ENCODE measurements at places on chromosomes 5 and 9.

DNA sequence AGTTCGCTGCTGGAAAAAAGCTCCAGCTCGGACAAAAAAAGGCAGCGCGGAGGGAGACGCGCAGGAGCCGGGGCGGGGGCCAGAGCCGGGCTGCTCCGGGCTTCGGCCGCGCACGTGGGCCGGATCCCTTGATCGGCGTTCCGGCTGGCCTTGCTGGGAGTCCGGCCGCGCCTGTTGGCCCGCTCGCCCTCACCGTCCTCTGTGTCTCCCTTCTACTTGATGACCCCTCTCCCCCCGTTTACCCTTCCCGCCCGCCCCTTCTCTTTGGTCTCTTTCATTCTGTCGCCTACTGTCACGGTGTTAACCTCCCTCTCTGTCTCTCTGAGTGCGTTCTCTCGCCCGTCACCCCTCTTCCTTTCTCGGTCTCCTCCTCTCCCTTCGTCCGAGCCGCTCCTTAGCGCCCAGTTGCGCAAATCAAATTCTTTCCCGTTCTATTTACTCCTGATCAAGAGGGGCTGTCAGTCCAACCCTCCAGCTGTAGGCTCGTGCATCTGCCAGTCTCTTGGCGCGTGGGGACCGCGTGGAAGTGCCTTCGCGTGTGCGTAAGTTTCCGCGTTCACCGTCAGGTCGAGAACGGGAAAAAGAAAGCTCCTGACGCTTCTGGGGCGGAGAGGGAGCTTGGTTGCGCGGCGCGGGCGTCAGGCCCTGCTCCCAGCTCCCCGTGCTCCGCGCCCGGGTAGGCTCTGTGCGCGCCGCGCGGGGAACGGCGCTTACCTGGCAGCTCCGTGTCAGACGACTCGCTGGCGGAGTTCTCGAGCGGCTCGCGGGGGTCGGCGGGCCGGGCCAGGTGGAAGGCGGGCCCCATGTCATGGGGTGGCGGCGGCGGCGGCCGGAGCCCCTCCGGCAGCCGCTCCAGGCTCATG is 798 bp downstream of the PITX1 start:
- peak; percentile 74 for DNase-seq

GRCh38 chr5:99369797-99370593 is 441.2 kb upstream of the CHD1 start:
- DNase-seq, result no peak

GRCh38 chr5:110726249-110727024 is at the start of gene TMEM232:
TSS of gene TMEM232 (minus strand) at chr5:110726671. CDS start at chr5:110667352, 59,319 bp downstream.
- peak; percentile 88 for DNase-seq

DNA sequence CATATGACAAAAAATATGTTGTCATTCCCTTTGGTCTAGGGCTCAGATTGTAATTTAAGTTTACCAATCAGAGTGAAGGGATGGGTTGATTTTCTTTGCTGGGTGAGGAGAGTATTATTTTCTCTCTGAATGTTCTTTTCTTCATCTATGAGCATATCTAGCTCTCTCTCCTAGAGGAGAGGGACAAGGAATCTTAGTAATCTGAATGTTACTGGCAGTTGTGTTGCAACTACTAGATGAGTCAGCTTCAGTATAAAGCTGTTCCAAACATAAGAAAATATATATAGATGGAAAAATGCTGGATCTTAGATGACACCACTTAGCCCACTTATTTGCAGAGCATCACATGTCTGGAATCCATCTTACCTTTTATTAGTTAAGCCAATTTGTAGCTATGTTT is 259.3 kb downstream of the TUSC1 start:
- DNase-seq, result no peak

DNA sequence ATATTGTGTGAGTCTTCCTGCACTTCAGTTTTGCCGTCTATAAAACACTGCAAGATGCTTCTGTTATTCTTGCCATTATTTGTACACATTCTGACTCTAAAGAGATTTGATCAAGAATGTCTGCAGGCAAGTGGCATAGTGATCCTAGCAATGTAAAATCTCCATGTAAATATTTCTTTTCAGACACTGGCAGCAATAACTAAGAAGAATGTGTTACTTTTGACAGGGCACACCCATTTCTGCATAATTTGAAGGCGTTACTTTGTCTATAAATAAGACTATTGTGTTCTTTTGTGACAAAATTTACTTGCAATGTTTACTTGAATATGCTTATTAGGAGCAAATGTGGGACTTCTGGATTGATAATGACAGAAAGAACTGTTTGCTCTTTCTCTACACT is 20.1 kb downstream of the RANBP3L start:
- DNase-seq, result no peak

GRCh38 chr5:3392306-3392939 is 203.2 kb upstream of the IRX1 start:
- DNase-seq, result no peak

DNA sequence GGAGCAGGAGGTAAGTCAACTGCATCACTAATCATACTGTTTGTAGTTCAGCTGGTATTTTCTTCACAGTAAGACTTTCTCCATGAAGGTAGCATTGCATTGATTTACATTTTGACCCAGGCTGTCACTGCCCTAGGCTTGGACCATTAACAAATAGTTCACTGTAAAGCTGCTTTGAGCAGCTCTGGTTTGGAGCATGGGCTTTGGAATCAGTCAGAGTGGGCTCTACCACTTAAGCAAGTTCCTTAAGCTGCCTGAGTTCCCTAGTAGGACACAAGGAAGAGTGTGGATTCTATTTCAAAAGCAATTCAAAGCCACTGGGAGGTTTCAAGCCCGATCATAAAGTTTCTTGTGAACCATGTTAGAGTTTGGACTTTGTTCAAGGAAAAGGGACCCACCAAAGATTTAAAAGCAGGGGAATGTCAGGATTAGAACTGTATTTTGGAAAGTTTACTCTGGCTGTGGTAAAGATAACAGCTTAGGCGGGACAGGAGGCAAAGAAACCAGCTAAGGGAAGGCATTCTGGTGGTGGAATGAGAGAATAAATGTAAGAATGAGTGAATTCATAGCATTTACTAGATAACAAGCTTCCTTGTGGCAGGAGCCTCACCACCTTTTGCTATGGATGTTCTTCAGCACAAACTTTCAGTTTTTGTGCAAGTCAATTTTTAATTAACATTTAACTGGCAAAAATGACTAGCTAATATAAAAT is 12.3 kb upstream of the PANK3 start:
- DNase-seq, result no peak

GRCh38 chr5:101531026-101531425 is 627.9 kb upstream of the ST8SIA4 start:
- no peak for DNase-seq

GRCh38 chr5:174555726-174556125 is 168.7 kb upstream of the MSX2 start:
- no peak for DNase-seq

GRCh38 chr9:137406876-137407589 is 15.9 kb downstream of the EXD3 start:
- DNase-seq, result peak; percentile 79

- DNase-seq, result no peak
Observed at GRCh38 chr5:179772351-179772750, 21.4 kb upstream of the LTC4S start.

DNA sequence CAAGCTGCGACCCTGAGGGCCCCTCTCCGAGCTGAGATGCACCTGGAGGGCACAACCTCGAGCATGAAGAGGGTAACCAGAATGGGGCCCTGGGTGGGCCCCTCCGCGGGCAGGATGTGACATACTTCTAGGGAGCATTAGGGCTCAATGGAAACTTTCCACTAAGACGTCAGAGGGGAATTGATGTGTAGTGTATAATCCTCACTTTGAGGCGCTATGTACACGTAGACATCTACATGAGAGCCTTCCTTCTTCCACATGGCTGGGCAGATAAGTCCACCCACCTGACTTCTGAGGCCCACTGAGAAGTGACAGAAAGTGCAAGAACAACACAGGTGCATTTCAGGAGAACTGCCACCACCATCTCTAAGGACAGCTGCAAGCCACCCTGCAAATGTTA is 61.0 kb downstream of the DAP start:
- DNase-seq, result no peak

DNA sequence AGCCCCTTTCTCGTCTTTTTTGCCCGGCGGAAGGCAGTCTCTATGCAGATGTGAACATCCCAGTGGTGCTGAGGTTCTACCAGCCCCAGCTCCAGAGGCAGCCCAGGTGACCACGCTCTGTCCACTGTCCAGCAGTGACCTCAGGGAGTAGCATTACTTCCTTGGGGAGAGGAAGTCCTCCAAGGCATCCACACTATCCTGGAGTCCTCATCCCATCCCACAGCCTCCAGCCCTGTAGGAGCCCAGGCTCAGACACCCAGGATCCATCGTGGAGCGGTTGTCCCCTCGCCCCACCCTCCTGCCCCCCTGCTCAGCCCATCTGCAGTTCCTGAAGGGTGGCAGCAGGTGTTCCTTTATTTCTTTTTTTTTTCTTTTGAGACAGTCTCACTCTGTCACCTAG is 294.5 kb upstream of the IRX4 start:
- no peak for DNase-seq

- no peak for DNase-seq
Observed at GRCh38 chr5:151458314-151458713, 10.9 kb downstream of the SLC36A1 start.

DNA sequence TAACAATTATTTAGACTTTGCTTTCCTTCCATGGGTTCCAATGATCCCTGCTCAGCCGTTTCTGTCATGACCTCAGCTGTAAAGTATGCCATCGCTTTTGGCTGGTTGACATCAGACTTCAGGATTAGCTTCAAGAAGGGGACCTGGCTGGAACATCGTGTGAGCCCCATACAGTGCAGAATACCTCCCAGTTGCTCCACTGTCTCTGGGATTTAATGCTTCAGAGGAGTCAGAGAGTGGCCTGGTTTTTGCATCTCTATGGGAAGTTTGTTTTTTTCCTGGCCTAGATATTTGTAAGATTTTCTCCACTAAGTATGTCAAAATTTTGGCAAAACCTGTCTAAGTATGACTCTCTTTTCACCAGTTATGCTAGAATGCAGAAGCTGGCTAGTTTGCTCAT is 216.9 kb downstream of the GABBR2 start:
- DNase-seq, result peak; percentile 39

DNA sequence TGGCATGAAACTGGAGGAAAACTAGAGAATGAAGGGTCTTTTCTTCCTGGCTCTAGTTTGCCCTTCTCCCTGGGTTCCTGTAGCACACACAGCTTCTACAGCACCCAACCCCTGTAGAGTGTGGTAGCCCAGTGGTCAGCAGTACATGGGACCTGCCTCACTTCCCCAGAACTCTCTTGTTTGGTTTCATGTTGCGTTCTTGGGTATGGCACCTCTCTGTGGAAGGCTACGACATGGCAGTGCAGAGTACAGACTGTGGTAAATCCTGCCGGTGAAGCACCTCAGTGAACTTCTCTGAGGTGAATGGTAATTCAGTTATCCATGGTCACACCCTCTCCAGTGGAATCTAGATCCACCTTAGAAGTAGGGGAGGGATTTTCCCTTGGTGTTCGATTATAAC is 105.5 kb downstream of the TLR4 start:
- no peak for DNase-seq

- DNase-seq, result no peak
Observed at GRCh38 chr5:1736889-1737711, 62.5 kb downstream of the MRPL36 start.

DNA sequence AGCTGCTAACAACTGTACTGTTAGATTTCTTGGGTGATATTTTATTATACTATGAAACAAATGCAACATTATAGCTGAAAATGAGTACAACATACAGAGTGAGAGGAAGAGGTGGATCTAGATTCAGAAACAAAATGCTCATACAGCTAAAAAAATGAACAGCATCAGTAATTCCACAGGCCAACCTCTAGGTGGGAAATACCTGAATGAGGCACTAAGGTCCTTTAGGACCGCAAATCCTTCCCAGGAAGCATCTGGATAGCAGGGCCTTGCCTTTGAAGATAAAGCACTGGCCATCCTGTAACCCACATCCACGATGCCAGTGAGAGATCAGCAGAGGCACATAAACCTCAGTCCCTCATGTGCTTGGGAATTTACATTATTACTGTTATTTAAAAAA is 310.8 kb downstream of the YTHDC2 start:
- DNase-seq, result no peak

GRCh38 chr5:169157064-169157463 is 143.9 kb downstream of the SLIT3 start:
- no peak for DNase-seq

DNA sequence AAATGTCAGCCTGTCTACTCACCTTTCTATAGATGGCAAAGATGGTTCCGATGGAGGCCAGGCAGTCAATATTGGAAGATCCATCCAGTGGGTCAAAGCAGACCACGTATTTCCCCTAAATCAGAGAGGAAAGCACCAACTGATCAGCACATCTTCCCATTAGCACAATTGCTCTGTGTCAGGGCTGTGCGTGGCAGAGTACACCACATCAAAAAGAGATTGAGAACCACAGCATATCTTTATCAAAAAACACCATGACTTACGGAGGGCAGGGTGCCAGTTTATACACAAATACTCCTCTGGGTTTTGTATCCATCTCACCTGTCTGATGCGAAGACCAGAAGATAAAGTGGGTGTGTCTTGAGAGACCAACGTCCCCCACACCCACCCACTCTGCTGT is 9.1 kb downstream of the FBP2 start:
- DNase-seq, result no peak

- DNase-seq, result no peak
Observed at GRCh38 chr9:113837334-113837733, 38.8 kb upstream of the ZNF618 start.

GRCh38 chr9:134289241-134289875 is 36.9 kb upstream of the RXRA start:
- no peak for DNase-seq

DNA sequence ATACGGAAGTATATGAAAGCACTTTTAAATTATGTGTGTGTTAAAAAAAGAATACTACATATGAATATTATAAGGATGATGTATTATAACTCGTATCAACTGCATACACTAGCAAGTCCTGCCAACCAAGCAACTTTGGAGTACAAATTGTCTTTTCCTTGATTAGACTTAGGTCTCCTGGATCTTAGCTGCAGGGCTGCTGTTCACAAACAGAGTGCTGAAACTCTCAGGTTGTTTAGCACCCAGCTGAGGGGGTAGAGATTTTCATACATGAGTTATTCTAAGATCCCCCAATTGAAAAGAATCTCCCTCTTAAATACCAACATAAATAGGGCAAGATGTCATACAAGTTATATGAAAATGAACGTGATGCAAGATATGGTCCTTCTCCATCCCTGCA is 149.8 kb upstream of the TNC start:
- DNase-seq, result peak; percentile 48

DNA sequence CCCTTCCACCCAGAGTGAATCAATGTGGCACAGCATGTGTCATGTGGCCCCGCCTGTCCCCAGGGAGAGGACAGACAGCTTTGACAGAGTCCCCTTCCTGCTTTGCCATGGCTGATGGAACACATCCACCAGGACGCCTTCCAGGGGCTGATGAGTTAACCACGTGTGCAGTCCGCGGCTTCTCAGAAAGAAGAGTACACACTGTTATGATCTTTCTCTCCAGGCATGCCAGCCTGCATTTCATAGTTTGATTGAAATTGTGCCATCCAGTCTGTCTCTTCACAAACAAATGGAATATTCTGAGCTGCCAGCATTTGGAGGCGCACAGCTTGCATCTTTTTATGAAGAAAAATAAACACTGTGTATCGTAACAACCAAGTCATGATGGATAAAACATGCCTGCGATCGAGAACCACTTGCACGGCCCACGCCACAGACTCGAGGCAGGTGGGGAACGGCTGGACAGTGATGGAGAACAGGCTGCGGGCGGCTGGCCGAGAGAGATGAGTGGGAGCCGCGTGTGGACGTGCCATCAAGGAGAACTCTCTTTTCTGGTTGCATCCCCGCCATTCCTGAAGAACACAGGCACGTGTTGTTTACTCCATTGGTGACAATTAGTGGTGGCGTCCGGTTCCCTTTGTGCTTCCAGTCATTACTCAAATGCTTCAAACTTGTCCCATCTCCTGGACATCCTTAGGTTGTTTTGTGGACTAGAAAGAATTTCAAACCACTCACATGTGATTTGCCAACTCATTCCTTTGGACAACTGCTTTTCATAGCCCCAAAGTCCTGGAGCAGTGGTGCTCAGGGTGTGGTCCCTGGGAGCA is 220.2 kb downstream of the AGTPBP1 start:
- peak; percentile 48 for DNase-seq

Measured in foreskin fibroblast (primary cell).